Activated naive CD8-positive, alpha-beta T cell treated with anti-CD3 and anti-CD28 coated beads for 36 hours (primary cell): ENCODE measurements at places on chromosomes 16 and 17. TPM values are rescaled to one million over a fixed set of nuclear protein-coding genes. Genes with fewer than 3 reads are reported as not detected.

GRCh38 chr16:87571868-87572244 lies 30.5 kb upstream of the JPH3 start:
- no peaks in the 10 kb centered on the region for H3K36me3 ChIP-seq
- no peak overlapping the region for H3K4me3 ChIP-seq
- no peak for DNase-seq

DNA sequence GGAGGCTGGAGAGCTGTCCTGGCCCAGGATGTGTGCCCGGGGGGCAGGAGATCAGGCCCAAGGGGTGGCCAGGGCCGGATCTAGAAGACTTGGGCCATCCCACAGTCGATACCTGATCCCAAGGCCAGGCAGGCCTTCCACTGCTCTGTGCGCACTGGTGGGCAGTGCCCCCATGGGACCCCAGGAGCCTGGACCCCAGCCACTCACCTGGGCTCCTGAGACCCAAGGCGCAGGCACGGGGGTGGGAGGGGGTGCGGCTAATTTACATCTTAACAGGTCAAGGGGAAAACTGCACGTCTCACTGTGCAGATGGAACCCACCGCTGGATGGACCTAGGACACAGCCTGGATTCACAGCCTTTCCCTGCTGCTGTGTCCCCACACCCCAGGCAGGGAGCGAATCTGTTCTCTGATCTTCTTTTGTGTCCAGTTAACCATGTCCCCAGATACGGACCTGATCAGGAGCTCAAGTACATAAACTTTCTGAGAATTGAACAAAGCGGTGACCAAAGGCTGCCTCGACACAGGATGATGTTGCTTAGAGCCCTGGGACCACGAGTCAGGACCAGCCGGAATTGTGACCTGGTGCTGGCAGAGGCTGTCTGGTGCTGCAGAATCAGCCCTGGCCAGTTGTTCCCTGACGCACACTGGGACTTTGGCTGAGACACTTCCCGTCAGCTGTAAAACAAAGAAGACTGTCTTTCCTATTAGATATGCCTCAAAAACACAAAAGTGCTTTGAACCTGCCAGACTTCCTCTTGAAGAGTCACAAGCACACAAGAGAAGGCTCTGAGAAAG lies 60.6 kb downstream of the TNFRSF13B start:
- no peak overlapping the region for H3K4me3 ChIP-seq
- peaks cover 23% of the 10 kb centered on the region for H3K4me1 ChIP-seq
- H3K27ac ChIP-seq, result no peak overlapping the region

DNA sequence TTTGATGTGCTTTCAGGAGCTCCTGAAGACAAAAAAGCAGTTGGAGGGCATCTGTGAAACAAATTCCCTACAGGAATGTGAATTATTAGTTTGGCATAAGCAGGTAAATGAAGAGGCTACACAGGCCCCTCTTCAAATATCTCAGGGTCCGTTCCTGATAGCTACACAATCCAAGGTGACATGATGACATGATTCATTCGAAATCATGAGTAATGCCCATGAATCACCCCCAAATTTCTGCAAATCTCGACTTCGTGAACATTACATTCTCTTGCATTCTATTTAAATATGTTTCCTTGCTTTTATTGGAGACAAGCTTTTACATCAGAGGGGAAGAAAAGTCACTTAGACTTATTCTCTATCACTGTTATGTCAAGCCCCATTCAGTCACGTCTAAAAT lies 22.3 kb downstream of the GAN start:
- peaks cover 17% of the 10 kb centered on the region for H3K36me3 ChIP-seq
- H3K4me1 ChIP-seq, result peaks cover 3% of the 10 kb centered on the region
- no peak overlapping the region for H3K27ac ChIP-seq
- H3K27me3 ChIP-seq, result no peaks in the 10 kb centered on the region
- H3K4me3 ChIP-seq, result no peak overlapping the region

DNA sequence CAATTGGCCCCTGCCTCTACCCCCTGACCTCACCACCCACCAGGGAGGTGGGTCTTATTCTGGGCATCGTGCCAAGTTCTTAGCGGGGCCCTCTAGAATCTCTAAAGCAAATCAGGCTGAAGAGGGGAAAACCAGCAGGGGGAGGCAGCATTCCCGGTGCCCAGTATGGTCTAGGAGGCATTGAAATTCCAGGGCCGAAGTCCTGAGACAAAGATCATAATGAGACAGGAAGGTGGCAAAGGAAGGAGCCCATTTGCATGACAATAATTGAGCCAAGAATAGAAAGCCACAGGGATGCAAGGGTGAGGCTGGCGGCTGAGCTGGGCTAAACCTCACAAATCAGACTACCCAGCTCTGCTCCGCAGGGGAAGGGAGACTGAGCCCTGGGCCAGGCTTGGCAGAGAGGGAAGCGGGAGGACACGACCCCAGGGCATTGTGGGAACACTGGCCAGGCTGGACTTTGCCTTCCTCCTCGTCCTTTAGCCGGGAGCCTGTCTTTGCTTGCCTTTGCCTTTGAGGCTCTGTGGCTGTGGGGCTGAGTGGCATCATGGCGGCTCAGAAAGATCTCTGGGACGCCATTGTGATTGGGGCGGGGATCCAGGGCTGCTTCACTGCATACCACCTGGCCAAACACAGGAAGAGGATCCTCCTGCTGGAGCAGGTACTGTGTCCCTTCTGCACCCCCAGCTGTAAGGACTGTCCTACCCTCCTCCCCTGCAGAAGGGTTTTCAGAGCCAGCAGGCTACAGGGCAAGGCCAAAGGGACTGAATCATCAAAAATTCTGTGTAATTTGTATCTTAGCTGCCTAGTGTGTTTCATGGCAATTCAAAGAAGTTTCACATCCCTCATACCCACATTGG lies at the start of gene PIPOX:
Gene PIPOX, plus strand, starts transcription at position 463 of the 860 bp plus-strand sequence. Its CDS starts 85 bp downstream, at position 548.
- peak; percentile 32 for DNase-seq
- H3K4me3 ChIP-seq, result peak within 1 kb of the TSS; percentile 40
- H3K27me3 ChIP-seq, result peaks cover 7% of the 10 kb centered on the region
- H3K27ac ChIP-seq, result peak within 1 kb of the TSS; percentile 57
- no peaks in the 10 kb centered on the region for H3K36me3 ChIP-seq

- DNase-seq, result no peak
- H3K27ac ChIP-seq, result no peak overlapping the region
- no peak overlapping the region for H3K4me3 ChIP-seq
- H3K36me3 ChIP-seq, result no peaks in the 10 kb centered on the region
- no peaks in the 10 kb centered on the region for H3K4me1 ChIP-seq
- peaks cover 3% of the 10 kb centered on the region for H3K27me3 ChIP-seq
These were observed 198.1 kb upstream of the AXIN2 start for GRCh38 chr17:65759532-65759931.

The WSCD1 gene
- total RNA-seq, result 0.27 TPM

The NPIPA2 gene
- 2.0 TPM for total RNA-seq
